Stimulated activated CD8-positive, alpha-beta memory T cell treated with anti-CD3 and anti-CD28 coated beads, Interleukin-7, amount 100 ng/mL, for 1 hour (primary cell): ENCODE measurements at places on chromosomes 2 and 18.
A peak's percentile ranks its signal among the peaks of the same experiment; 100 is the strongest.

DNA sequence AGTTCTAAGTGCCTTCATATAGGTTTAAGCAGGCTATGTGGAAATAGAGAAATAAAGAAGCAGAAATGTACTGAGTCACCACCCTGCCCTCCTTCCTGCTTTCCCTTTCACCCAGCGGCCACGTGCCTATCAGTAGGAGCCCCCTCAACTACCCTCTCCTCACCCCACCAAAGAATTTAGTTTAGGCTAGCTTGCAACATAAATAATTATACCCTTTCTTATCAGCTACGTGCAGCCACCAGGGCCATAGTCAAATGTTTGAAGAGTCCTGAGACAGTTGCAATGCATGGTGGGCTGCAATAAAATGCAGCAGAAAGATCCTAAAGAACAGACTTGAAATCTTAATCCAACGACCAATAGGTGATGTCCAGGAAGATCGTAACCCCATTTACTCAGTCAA is 101.2 kb downstream of the RTP5 start:
- DNase-seq: no peak

- DNase-seq: no peak
These were observed 23.1 kb downstream of the FAM178B start for GRCh38 chr2:96963316-96963715.

- DNase-seq: no peak
These were observed 164.6 kb downstream of the VWC2L start for GRCh38 chr2:214575465-214575864.

DNA sequence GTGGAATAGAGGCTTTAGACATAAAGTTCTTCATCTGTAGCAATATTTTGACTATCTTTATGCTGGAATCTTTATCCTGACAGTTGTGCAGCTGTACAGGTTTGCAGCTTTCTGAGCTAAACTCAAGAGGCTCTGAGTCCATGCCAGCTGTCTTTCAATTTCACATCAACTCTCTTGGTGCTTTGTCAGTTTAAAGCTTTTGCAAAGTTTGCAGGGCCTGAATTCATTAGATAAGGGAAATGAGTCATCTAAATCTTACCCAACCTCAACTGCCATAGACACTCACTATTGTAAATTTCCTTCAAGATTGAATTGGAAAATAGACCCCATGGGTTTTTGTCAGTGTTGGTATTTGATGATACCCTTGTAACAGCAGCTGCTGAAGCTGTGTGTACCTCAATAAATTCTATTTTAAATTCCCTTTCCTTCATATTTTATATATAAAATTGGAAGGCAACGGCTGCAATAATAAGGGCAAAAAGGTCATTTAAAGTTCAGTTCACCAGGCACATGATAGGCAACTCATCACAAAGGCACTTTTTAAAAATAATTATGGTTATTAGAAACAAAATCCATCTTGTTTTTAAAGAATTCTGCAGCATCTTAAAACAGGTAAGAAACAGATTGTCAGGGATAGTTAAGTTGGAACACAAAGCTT is 169.9 kb upstream of the SLC39A10 start:
- no peak for DNase-seq

DNA sequence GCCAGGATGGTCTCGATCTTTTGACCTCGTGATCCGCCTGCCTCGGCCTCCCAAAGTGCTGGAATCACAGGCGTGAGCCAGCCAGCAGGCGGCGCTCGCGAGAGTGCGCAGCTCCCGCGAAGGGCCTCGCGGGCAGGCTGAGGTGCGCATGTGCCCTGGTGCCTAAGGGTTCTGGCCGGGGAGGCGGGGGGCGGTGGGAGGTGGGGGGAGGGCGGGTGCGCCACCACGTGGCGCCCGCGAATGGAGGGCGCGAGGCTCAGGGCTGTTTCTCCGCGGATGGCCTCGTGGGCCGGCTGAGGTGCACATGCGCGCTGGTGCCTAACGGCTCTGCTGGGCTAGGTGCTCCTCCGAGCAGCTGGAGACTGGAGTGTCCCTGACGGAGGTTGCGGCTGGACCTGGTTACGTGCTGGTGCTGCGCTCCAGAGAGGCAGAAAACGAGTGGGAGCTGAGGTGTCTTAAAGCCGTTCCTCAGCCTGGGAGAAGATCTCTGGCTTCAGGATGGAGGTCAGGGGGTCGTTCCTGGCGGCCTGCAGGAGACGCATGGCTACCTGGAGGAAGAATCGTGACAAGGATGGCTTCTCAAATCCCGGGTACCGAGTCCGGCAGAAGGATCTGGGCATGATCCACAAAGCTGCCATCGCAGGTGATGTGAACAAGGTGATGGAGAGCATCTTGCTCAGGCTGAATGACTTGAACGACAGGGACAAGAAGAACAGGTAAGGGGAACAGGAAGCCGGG is at the start of gene ANKRD62:
Gene ANKRD62 (plus strand): TSS at position 324 of the 738 bp plus-strand sequence. CDS start 175 bp downstream, at position 499.
- no peak for DNase-seq

DNA sequence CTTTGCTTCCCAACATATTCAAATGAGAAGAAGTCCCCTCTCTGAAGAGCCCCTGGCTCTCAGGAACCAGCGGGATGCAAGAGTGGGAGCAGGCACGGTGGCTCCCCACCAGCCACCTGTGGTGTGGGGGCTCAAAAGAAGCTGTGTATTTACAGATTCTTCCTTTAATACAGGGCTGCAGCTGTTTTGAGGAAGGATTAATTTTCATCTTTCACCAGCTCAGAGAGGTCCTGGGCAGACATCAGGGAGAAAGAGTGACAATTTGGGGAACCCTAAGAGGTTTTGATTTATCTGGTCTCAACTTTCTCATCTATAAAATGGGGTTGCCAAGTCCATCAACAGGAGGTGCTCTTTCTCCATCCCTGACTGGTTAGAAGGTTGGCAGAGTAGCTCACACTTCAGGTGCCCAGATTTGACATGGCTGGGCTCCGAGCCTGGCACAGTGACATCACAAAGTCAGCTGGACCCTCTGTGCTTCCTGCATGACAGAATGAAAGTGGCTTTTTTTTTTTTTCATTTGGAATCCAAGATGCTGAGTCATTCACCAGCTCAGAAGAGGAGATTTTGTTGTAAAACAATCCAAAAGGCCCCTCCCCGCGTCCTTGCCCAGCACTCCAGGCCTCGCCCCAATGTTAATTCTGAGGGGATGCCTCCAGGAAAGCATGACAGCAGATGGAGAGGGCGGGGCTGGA is 15.5 kb upstream of the SIX2 start:
- DNase-seq: no peak

GRCh38 chr2:196241175-196241574 is 69.8 kb upstream of the STK17B start:
- no peak for DNase-seq

DNA sequence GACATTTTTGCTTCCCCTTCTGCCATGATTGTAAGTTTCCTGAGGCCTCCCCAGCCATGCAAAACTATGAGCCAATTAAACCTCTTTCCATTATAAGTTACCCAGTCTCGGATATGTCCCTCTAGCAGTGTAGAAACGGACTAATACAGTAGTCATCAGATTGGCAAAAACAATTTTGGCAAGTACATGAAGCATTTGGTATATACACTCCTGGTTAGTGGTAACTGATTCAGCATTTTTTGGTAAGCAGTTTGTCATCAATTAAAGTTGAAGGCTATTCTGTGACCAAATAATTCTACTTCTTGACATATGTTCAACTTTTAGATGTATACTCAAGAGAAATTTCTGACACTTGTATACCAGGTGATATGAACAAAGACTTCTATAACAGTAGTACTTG is 190.5 kb upstream of the STON1 start:
- DNase-seq: no peak

GRCh38 chr2:70902067-70902442 is 33.6 kb upstream of the ATP6V1B1 start:
- no peak for DNase-seq

GRCh38 chr2:216590780-216591179 is 42.4 kb upstream of the IGFBP2 start:
- no peak for DNase-seq

DNA sequence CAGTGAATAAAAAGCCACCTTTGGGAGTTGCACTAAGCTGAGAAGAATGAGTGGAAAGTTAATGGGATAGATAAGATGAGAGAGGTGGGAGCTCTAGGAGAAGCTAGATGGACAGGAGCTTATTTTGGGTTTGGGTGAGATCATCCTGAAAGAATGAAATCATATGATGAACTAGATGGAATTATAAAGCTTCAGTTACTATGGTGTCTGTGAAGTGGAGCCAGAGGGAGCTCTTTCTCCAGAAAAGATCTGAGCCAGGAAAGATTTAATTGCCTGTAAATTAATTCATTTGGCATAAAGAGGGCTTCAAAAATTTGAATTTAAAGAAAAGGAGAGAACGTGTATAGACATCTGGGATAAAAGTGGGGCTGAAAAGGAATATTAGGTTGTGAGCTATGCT is 10.3 kb downstream of the DNAH6 start:
- no peak for DNase-seq

GRCh38 chr18:13434854-13435253 is 216.3 kb downstream of the LDLRAD4 start:
- no peak for DNase-seq

DNA sequence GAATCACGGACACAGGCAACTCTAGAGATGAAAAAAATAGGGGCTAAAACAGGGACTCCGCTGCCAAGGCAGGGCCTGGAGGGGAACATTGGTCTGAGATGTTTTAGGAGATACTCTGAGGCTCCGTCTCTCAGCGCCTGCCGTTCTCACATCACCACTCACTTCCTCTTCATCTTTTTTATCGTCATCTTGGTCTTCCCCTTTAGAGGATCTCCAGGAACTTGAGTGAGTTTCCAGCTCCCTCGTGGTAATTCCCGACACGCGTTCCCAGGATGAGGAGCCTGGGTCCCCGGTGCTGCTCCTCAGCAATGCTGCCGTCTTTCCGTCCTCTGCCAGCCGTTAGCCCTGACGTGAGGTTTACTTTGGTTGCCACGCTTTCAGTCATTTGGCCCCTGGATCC is 16.1 kb downstream of the MLPH start:
- no peak for DNase-seq

DNA sequence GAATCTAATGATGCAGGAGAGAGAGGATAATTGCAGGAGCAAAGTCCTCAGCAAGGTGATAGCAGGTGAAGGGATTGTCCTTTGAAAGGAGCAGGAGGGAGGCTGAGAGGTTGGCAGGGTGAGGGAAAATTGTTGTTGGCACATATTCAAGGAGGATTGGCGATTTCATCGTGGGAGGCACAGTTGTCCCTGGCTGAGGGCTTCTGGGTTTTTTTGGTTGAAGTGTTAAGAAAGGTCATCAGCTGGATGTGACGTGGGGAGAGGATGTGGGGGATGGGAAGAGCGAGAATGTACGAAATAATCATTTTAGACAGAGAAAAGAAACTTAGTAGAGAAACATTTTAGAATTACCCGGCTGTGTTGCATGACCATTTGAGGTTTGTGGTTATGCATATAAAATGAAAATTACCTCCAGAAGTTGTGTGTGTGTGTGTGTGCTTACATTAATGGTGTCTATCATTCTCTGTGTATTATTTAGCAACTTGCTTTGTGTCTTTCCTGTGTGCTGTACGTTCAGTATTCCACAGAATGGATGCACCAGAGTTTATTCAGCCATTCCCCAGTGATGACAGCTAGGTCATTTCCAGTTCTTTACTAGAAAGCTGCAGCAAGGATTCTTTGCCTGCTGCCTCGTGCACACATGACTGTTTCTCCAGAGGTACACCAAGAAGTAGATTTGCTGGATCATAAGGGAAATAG is 67.6 kb downstream of the SDC1 start:
- DNase-seq: no peak

- DNase-seq: no peak
These were observed 102.0 kb downstream of the MAP2 start for GRCh38 chr2:209525834-209526281.

GRCh38 chr18:73119574-73119973 is 251.8 kb upstream of the NETO1 start:
- no peak for DNase-seq

- no peak for DNase-seq
These were observed 175.4 kb upstream of the SIX2 start for GRCh38 chr2:45184606-45185005.

DNA sequence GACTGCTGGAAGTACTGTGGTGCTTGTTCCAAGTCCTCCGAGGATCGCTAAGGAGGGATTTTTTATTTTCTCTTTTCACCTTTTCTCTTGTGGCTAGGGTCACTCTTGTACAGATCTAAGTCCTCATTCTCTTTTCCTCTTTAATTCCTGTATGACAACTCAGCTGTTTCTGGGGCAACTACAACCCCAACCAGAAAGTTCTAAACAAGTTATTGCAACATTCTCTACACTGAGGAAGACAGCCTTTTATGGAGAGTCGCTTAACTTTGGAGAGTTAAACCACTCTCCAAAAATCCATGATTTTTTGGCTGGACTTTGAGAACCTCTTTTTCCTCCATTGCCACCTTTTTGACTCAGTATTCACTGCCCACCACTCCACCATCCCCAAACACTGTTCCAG is 74.0 kb upstream of the SESTD1 start:
- no peak for DNase-seq

DNA sequence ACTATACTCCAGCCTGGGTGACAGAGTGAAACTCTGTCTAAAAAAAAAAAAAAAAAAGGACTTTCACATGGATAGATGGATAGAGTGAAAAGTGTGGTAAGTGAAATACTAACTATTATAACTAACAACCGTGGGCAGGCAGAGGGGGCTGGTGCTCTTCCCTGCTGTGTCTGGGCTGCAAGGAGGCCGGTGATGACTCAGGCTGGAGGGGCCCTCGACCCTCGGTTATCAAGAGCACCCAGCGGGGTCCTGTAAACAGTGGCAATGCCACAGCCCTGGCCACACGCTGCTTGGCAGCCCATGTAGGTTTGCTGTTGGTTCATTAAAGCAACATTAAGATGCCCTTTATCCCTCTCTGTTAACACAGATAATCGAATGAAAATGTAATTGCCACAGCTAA is 184.8 kb upstream of the RAB12 start:
- DNase-seq: no peak

- DNase-seq: peak; percentile 33
These were observed 13.8 kb downstream of the FOSL2 start for GRCh38 chr2:28406276-28407096.

DNA sequence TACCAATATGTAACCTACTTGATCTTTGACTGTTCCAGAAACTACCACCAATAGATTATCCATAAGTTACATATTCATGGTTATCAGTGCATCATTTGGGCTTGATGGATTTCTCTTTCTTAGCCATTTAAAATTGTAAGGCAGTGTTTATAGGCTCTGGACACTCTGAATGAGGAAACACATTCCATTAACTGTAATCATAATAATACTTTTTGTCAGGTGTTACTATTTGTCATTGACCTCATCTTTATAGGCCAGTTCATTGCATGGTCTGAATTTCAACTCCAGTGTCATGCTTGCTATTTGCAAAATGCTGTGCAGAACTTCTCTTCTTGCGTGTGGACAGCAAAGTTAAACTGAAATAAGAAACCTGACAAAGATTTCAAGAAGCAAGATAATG is 1340.2 kb upstream of the ZEB2 start:
- no peak for DNase-seq

DNA sequence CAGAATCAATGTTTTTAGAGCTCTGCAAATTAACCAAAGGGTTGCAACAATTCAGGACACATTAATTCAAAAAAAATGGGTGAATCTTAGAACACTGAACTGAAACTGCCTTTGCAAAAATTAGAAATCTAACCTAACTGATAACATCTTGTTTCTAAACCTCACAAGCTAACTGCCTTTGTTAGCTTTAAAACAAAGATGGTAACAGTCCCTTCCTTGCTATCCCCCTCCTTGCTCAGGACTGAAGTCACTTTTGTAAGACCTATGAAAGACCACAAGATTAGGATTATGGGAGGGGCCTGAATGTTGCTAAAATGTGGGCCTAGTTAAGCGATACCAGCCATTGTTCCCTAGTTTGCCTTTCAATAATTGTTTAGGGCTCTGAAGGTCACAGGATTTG is 44.9 kb upstream of the LONRF2 start:
- no peak for DNase-seq
